ENCODE measurements at places on chromosomes 4 and X. TPM values are rescaled to one million over a fixed set of nuclear protein-coding genes. Genes with fewer than 3 reads are reported as not detected.

DNA sequence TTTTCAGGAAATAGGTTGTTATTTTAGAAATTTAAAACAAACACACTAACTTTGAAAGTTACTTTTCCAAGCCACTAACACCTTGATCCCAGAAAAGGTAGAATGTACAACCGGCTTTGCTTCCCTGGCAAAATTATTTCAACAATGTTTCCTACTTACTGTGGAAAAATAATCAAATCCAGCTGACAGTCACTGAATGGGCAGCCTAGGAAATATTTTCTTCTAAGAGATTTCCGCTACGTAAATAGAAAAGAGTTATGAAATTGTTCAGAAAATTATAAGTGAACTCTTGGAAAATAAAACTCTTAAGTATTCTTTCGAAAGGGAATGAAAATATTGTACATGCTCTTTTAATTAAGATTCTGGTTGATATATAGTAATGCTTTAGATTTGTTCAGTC lies 195.7 kb downstream of the GASK1B start:
- DNase-seq: no peak

- DNase-seq: no peak
These were observed 2.1 kb upstream of the TMEM131L start for GRCh38 chr4:153464068-153464467.

GRCh38 chrX:54085666-54086065 lies 41.4 kb upstream of the PHF8 start:
- no peak for DNase-seq

GRCh38 chr4:20944961-20945360 lies 244.7 kb downstream of the PACRGL start:
- DNase-seq: no peak

DNA sequence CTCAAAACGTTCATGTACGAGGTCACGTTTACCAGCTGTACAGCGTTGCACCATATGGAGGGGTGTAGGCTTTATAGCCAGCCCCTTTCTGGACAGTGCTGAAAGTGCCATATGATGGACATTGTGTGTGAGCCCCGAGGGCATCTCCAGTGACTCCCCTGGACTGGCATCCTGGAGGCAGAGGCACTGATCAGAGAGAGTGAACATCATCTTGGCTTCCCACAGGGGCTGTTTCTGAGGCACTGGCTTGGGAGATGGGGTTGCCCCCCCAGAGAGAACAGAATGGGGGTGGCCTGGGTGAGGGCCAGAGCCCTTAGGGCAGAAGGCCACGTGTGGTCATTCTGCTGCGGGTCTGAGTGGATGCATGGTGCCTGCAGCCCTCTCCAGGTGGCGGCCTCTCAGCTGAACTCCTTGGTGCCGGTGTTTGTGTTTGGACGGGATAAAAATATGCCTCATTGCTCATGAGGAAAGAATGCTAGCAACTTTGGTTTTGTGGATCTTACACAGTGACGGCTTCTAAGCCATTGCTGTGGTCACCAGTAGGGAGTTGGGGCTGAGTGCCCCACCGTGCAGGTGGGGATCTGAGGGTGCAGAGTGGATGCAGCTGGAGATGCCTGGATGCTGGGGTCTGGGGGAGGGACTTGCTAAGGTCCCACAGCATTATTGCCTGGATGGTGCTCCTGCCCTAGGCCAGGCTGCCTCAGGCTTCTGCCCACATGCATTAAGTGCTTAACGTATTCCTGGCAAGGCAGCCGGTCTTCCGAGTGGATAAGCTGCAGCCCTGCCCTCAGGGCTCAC lies 3.4 kb downstream of the WFS1 start:
- DNase-seq: no peak

DNA sequence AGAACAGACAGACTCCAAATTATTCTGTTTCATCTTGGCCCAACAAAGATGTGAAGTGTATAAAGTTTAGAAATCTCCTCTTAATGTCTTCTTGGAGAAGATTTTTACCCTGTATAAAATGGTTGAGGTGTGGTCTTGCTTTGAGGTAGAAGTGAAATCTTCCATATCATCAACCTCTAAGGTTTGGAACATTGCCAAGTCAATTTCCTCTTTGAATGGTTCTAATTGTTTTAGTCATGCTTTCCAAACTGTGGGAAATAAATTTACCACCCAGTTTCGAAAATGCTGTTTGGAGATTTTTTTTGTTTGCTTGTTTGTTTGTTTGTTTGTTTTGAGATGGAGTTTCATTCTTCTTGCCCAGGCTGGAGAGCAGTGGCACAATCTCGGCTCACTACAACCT lies 174.1 kb upstream of the ADAMTS3 start:
- DNase-seq: no peak

DNA sequence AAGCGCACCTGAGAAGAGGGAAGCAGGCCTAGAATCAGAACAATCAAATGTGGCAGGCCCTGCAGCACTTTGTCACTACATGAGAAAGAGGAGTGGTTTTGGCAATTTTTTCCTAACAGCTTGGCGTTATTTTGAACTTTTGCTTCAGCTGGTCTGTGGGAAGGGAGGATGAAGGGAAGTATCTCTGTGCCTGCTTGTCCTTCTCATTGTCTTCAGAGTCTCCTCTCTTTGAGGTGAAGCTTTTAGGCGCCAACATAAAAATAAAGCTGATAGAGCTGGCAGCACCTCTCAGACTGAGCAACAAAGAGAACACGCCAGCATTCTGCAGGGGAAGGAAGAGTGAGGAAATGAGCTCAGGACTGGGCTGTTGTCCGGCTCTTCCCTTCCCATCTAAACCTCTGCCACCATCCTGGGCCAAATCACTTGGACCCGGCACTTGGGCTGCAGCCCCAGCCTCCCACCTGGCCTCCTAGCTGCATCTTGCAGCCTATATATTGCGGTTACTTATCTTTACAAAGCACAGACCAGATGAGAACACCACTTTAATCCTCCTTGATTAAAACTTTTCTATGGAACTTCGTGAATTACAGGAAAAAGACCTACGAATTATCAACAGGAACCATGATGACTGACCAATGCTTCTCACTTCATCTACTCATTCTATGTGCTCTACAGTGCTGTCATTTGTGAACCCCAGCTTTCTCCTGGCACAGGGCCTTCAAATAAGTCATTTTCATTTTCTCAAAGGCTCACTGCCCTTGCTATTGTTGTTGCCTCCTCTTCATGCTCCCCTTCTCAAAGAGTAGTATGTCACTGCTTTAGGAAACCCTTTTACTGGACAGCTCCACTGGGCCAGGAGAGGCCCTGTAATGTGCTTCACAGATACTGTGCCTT lies 476.4 kb upstream of the HS3ST1 start:
- no peak for DNase-seq

DNA sequence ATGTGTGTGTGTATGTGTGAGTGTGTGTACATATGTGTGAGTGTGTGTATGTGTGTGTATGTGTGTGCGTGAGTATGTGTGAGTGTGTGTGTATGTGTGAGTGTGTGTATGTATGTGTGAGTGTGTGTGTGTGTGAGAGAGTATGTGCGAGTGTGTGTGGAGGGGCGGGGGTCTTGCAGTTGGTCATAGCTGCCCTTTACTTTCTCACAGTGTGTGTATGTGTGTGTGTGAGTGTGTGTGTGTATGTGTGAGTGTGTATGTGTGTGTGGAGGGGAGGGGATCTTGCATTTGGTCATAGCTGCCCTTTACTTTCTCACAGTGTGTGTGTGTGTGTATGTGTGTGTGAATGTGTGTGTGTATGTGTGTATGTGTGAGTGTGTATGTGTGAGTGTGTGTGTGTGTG lies 74.8 kb upstream of the ENPP6 start:
- DNase-seq: no peak

DNA sequence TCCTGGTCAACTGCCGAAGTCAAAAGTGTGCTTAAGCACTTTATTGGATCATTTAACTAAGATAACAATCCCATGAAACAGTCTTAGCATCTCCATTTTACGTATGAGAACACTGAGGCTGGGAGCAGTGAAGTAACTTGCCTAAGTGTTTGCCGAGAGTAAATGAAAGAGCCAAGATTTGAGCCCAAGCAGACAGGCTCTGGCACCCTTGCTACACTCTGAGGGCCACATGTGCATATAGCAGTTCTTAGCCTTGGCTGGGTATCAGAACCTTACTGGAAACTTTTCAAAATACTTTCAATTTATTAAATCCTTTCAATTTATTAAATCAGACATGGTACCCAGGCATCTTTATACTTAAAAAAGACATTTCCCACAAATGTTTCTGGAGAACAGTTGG lies 225.9 kb downstream of the NR3C2 start:
- no peak for DNase-seq

DNA sequence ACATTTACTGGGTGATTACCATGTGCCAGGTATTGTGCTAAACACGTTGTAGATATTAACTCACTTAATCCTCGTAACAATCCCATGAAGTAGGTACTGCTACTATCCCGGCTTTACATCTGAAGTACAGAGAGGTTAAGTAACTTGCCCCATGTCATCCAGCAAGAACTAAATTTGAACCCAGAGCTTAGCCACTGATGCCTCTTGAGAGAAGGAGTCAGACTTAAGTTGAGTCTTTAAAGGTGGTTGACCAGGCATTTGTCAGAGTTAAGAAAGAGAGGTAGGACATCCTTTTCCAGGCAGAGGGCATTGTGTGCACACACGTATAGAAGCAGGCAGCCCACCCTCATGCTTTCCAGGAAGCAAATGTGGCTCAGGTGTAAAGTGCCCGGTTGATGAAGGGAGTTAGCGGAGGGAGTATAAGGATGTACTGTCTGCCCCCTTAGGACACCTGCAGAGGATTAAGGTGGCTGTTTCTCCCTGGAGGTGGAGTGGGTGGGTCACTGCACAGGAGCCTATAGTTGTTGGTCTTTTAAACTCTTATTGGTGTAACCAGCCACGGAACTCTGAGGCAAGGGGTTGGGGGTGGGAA lies 335 bp upstream of the CD38 start:
- DNase-seq: peak; percentile 84

DNA sequence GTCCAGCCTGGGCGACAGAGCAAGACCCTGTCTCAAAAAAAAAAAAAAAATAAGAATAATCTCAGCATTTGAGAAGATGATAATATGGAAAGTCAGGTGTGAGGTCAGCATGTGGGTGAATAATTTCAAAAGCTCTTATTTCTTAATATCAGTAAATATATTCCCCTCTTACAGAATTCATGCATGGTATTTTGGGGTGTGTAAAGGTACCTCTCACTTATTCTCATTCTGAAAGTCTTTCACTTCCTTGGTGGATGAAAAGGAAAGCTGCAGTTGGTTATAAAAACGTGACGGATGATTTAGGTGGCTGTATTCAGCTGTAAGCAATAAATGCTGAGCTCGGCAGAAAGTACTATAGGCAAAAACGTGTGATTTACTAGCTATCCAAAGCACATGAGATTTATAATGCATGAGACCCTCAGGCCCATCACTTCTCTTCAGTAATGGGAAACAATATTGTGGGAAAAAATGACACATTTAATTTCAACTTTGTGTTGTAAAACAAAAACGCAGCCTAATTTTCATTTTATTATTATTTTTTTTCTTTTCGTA lies 353.2 kb upstream of the MAGEB2 start:
- DNase-seq: no peak

GRCh38 chr4:179855469-179855868 lies 2387.7 kb upstream of the TENM3 start:
- no peak for DNase-seq

The CTAG2 gene
- total RNA-seq: not detected

The NHSL2 gene
- 2.9 TPM for total RNA-seq

The SHOX gene
- total RNA-seq: not detected
